ENCODE measurements at places on chromosomes 2 and 18.

DNA sequence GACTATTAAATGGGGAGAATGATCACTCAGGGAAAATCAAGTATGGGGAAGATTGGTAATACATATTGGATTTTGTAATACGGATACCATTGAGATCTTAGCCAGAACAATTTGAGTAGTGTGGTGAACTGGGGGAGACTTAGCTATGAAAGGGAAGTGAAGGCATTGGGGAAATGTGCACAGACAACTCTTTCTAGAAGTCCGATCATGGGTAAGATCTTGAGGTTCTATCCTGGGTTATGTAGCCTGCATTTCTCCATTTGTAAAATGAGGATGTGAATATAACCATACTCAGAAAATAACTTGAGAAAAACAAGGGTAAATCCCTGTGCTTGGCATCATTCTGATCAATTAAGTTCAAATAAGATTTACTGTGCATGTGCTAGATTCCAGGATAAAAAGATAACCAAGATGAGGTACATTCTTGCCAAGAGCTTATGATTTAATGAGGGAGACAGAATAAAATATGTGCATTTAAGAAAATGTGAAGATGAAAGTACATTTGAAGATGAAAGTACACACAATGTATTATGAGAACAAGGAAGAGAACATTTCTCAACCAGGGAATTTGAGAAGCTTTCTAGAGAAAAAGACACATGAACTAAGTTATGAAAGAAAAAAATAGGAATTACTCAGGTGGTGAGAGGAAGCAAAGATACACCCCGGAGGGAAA, 49.5 kb downstream of the SLC40A1 start:
- DNase-seq: no peak

DNA sequence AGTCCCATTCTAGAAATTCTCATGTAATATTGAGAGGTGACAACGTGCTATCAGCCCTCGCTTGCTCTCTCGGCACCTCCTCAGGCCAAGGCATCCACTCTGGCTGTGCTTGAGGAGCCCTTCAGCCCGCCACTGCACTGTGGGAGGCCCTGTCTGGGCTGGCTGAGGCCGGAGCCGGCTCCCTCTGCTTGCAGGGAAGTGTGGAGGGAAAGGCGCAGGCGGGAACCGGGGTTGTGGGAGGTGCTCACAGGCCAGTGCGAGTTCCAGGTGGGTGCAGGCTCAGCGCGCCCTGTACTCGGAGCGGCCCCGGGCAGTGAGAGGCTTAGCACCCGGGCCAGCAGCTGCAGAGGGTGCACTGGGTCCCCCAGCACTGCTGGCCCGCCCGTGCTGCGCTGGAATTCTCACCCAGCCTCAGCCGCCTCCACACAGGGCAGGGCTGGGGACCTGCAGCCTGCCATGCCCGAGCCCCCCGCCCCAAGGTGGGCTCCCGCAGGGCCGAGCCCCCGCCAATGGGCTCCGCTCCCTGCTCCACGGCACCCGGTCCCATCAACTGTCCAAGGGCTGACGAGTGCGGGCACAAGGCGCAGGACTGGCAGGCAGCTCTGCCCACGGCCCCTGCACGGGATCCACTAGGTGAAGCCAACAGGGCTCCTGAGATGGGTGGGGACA, 1680.6 kb upstream of the LRRTM1 start:
- no peak for DNase-seq

DNA sequence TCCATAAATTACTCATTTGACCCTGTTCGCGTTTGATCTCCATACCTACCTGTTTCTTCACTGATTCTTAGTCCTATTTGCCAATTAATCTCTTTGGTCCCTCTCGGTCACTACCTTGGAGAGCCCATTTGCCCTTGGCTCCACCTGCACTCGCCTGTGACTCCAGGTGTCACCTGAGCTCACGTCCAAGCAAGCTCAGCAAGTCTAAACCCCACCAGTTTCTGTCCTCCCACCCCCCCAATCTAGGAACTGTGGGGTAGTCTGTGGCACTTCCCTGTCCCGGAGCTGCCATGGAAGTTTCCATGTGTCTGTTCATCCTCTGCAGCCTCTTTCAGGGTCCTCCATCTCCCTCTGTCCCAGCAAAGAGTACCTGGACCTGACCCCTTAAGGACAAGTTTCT, 68.1 kb upstream of the BCL2L11 start:
- no peak for DNase-seq

DNA sequence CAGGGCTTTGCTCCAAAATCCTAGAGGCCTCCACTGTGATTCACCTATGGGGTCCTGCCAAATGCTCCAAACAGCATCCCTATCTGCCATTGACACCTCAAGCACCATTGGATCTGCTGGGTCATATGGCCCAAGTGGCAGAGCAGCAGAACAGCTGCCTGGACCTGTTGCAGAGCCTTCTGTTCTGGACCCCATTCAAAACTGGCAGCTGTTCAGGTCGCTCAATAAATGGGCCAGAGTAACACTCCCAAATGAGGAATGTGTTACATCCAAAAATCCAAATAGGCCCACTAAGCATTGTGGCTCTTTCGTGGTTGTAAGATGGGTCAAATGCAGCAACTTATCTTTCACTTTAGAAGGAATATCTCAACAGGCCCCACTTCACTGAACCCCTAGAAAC, 783.6 kb downstream of the DCDC2C start:
- DNase-seq: no peak

GRCh38 chr18:70371908-70372307, 83.1 kb downstream of the SOCS6 start:
- no peak for DNase-seq

GRCh38 chr2:175206866-175207265, 25.4 kb upstream of the ATP5MC3 start:
- no peak for DNase-seq

GRCh38 chr2:1049691-1050090, 99.0 kb downstream of the SNTG2 start:
- DNase-seq: no peak

GRCh38 chr18:9542924-9543323, 67.6 kb downstream of the RALBP1 start:
- no peak for DNase-seq

GRCh38 chr2:127811397-127812321, 688 bp upstream of the WDR33 start:
- no peak for DNase-seq

DNA sequence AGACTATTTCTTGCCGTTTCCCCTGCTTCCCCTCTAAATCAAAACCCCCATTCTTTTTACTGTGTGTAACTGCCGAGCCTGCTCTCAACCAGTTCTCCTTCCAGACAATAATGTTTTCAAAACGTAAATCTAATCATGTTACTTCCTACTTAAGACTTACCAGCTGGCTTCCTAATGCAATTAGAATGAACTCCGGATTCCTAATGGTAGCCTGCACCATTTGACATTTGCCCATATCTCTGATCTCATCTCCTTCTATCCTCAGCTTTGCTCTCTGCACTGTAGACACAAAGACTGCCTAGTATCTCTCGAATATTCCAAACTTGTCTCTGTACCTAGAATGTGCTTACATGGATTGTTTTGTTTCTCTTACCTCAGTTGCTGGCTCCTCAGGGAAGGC, 12.9 kb downstream of the TTL start:
- no peak for DNase-seq

GRCh38 chr2:25365241-25365640, 23.5 kb upstream of the DNMT3A start:
- no peak for DNase-seq

GRCh38 chr2:83172841-83173240, 1286.2 kb downstream of the SUCLG1 start:
- DNase-seq: no peak

DNA sequence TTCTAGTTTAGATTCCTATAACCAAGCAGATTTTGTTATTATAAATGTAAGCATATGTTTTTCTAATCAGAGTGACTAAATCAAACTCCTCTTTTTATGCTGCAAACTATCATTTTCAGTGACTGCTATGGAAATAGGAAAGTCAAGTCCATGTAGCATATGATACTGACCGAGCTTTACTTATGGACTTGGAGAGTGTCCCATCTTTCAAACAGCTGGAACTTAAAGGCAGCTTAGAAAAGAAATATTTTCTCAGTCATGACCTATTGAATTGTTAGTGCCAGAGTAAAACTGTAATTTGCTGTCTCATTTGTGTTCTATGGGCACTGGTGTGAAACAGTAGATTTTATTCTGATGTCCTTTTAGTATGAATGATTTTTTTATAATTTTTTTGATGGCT, 76.7 kb downstream of the PHLPP1 start:
- no peak for DNase-seq

GRCh38 chr2:183505911-183506310, 381.7 kb downstream of the NUP35 start:
- DNase-seq: no peak

- DNase-seq: no peak
Observed at GRCh38 chr2:75571730-75572430, 11.1 kb upstream of the EVA1A start.

- no peak for DNase-seq
Observed at GRCh38 chr2:159613091-159613490, 3.3 kb downstream of the BAZ2B start.

DNA sequence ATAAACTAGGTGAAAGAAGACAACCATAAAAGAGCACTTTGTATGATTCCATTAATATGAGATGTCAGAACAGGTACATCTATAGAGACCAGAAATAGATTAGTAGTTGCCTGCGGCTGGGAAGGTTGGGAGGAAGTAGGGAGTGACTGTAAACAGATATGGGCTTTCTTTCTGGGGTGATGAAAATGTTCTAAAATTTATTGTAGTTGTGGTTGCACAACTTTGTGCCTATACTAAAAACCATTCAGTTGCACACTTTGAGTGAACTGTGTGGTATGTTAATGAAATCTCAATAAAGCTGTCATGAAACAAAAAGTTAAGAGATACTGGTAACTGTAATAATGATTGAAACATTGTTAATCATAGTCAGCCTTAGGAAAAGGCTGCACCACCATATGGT, 152.7 kb upstream of the ALPP start:
- DNase-seq: no peak

DNA sequence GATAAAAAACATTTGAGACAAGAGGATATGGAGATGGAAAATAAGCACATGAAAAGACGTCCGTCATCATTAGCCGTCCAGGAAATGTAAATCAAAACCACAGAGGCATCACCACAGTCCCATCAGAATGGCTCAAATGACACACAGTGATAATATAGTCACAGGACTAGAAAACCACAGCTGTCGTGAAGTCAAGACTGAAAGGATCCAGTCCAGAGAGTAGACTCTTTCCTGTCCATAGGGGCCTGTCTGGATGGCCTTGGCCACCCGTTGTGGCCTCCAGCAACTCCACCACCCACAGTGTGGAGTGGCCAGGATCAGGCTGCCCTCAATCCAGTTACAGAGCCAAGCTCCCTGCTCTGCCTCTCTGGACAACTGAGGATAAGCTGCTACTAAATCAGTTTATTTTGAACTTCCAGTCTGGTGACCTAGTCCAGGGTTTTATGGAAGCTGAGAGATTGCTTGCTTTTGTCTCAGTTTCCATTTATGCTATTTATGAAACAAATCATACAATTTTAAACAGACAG, 60.4 kb downstream of the RHOB start:
- DNase-seq: no peak

DNA sequence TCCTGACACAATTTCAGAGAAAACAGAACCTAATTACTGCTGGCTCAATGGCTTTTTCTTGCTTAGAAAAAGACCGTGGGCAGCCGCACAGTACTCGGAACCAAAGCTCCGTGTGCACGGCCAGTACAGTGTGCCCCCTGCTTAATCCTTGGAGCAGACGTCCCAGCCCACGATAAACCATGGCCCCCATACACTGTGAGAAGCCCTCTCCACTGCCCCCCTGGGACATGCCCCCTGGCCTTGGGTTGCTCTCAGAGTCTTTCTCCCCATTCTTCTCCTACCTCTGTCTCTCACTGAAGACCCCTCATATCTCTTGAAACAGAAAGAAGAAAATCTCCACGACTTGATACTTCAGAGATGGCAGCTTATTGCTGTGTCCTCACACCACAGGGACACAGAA, 44.0 kb downstream of the CYP26B1 start:
- DNase-seq: no peak

GRCh38 chr2:240341064-240341463, 94.4 kb upstream of the GPC1 start:
- no peak for DNase-seq

DNA sequence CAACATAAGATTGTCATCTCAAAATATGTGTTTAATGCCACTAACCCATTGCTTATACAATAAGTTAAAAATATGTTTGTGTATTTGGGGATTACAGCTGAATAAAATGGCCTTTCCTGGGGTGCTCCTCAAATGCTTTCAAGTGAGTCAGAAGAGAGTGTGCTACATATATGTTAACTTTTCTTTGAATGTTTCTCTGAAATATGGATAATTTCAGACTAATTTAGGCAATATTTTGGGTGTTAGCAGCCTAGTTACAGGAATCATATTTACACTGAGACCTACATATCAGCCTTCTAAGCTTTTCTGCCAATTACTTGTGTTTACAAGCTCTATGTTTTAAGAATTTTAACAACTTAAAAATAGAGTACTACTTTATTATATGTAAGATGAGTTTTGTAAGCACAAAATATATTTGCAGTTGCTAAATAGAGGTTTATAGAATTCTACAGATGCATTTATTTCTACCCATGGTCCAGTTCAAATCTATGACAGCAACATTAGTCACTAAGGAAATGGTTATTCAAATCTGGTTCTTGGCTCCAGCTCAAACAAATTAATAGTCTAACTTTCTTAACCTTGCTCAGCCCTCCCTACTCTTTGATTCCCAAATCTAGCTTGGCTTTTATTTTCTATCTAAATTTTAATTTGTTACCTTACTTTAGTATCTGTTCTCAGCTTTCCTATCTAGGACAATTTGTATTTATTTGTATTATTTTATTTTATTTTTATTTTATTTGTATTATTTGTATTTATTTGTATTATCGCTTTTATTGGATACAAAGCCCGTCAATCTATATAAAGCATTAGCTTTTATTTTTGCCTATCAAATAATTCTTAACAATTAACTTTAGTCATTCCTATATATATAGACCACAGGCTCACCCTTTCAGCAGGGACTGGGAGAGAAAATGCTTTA, 48.9 kb downstream of the FSIP2 start:
- DNase-seq: no peak

DNA sequence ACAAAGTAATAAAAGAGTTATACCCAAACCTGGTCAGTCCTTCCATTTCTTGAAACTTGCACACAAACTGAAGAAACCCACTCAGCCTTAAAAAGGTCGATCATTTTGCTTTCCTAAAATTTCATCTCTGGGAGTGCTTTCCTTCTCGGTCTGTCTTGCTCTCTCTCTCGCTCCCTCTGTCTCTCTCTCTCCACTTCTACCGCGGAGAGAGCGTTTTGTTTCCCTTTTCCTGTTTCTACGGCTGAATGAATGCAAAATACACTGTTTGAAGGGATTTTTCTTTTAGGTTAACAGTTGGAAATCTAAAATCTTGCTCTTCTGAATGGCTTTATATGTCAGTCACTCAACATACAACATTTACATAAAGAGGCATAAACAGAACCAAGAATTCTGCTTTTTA, 424.2 kb downstream of the TGIF1 start:
- no peak for DNase-seq

DNA sequence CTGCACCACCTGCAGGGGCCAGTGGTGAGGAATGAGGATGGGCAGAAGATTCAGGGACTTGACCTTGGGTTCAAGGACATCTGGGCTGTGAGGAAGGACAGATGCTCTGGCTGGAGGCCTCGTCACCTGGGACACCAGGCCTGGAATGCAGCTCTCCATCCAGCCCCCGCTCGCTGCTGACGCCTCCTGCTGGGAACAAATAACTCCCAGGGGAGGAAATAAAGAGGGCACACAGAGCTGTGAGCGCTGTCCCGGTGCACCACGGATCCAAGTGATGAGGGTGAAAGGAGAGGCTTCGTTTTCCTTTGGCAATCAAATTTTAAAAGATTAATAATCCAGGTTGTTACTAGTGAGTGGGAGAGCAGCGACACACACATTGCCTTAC, 368.0 kb upstream of the MYT1L start:
- DNase-seq: no peak
